Thoracic aorta (tissue), 2 donors: ENCODE measurements at places on chromosomes 12 and 14.

GRCh38 chr12:47557386-47557785, 148.4 kb downstream of the RPAP3 start:
- DNase-seq, result no peak

DNA sequence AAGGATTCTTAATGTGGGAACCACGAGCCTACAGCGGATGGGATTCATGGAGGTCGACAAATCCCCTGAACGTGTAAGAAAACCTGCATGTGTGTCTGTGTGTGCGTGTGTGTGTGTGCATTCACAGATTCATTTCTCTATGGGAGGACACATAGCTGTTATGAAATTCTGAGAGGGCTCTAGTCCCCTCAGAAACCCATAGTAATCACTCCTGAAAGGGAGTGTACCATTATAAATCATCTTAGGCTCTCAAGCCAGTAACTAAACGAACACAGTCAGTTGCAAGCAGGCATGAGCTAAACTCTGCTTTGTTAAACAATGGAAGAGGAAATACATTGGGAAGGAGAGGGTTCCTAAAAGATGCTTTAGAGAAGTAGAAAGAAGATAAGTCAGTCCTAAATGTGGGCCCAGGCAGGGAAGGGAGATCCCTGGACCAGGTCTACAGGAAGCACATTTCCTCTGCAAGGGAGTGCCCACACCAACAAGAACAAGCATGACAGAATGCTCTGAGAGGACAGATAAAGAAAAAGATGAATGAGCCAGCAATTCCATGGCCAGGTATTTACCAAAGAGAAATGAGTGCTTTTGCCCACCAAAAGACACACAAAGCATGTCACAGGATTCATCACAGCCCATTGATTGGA, 91.3 kb downstream of the ITPR2 start:
- DNase-seq, result no peak

- DNase-seq, result no peak
These were observed 284.4 kb upstream of the CRY1 start for GRCh38 chr12:107377596-107378385.

- DNase-seq, result no peak
These were observed 31.9 kb upstream of the RAP1B start for GRCh38 chr12:68578765-68579164.

GRCh38 chr14:71410578-71411284, 503.5 kb downstream of the PCNX1 start:
- DNase-seq, result no peak

GRCh38 chr14:105817971-105818711, 291.8 kb downstream of the TMEM121 start:
- no peak for DNase-seq

DNA sequence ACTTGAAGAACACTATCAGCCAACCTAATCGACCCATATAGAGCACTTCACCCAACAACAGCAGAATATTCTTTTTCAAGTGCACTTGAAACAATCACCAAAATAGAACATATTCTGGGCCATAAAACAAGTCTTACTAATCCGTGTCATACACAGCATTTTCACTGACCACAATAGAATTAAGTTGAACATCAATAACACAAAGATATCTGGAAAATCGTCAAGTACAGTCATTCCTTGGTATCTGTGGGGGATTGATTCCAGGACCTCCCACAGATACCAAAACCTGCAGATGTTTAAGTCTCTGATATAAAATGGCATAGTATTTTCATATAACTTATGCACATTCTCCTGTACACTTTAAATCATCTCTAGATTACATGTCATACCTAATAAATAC, 295.7 kb downstream of the BCL11B start:
- no peak for DNase-seq

DNA sequence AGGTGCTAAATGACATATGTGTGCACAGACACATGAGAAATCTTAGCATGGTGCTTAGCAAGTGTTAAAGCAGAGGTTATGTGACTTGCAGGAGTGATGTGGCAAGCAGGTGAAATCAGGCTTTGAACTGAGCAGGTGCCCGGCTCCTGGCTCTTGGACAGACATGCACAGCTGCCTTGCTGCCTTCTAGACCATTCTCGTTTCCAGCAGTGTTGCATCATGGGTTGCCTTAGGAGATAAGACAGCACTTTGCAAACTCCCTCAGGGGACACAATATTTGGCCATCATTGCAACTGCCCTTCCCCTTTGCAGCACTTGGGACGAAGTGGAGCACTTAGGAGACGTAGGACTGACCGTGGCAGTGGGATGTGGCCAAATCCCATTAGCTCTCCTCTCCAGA, 17.2 kb upstream of the GSC start:
- DNase-seq, result no peak

- DNase-seq, result no peak
These were observed 33.9 kb downstream of the ARF6 start for GRCh38 chr14:49926803-49927202.

DNA sequence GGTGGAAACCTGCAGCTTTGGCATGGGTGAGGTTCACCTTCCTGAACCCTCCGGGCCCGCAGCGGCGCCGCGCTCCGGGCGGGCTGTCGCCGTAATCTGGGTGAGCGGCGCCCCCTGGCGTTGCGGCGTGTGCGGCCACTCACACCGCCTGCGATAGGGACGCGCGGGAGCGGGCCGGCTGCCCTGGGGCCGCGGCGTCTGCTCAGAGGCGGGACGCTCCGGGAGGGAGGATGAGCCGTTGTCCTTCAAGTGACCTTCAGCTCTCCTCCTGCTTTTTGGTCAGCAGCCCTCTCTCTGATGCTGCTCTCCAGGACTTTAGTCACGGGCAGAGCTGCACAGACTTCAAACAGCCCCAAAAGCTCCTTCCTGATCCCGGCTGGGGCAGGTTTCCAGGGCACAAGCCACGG, 211.7 kb upstream of the FKBP4 start:
- DNase-seq, result no peak

DNA sequence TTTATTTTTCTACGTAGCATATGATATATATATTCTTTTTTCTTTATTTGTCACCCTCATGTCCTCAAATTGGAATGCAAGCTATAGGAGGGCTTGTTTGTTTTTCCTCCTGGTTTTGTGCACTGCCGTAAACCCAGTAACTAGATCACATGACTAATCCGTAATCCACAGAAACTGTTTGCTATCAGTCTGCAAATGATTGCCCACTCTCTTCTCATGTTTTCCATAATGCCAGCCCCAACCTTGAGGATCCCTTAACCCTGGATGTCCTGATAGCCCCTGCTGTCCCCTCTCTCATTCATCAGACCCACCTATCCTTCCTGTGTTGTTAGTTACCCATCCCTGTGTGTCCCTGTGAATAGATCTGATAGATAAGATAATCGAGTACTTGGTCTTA, 94.0 kb downstream of the TSPAN9 start:
- DNase-seq, result no peak

- no peak for DNase-seq
These were observed 3.8 kb downstream of the DCN start for GRCh38 chr12:91178781-91179180.

GRCh38 chr12:121330195-121330594, 22.0 kb downstream of the ANAPC5 start:
- DNase-seq, result no peak

DNA sequence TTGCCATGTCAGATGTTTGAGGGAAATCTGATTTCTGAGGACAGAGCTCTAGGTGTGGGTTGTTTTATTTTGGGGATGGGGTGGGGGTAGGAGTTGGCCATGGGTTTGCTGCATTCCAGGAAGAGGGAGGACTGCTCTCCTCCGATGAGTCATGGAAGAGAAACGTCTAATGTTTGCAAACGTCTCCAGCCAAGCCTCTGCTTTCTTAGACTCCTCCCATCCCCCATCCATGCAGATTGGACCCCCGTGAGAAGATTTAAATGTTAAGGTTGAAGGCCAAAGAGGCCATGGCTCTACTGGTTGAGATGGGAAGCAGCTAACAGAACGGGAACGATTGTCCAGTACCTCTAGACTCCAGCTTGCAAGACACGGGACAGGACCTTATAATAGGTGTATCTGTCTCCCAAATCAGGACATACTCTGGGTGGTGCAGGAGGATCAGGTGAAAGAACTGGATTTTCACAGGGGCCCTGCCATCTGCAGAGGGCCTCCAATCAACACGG, 11.4 kb upstream of the ATP2A2 start:
- DNase-seq, result no peak

DNA sequence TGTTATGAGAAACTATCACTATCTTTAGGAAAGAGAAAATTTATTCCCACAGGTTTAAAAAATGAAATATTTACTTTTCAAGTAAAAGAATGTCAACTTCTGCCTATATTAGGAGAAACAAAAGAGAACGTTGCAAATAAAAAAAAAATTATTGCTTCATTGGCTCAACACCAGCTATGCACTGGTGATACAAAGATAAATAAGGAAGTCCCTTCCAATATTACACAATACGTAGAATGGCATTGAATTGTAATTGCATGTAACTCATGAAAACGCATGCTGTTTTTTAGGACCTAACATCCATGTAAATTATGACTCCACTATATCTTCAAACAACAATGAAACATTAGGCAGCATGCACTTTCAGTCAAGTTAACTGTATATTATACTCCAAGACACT, 56.4 kb upstream of the RERGL start:
- DNase-seq, result no peak

- no peak for DNase-seq
These were observed 4.0 kb upstream of the TESPA1 start for GRCh38 chr12:54988402-54989054.

DNA sequence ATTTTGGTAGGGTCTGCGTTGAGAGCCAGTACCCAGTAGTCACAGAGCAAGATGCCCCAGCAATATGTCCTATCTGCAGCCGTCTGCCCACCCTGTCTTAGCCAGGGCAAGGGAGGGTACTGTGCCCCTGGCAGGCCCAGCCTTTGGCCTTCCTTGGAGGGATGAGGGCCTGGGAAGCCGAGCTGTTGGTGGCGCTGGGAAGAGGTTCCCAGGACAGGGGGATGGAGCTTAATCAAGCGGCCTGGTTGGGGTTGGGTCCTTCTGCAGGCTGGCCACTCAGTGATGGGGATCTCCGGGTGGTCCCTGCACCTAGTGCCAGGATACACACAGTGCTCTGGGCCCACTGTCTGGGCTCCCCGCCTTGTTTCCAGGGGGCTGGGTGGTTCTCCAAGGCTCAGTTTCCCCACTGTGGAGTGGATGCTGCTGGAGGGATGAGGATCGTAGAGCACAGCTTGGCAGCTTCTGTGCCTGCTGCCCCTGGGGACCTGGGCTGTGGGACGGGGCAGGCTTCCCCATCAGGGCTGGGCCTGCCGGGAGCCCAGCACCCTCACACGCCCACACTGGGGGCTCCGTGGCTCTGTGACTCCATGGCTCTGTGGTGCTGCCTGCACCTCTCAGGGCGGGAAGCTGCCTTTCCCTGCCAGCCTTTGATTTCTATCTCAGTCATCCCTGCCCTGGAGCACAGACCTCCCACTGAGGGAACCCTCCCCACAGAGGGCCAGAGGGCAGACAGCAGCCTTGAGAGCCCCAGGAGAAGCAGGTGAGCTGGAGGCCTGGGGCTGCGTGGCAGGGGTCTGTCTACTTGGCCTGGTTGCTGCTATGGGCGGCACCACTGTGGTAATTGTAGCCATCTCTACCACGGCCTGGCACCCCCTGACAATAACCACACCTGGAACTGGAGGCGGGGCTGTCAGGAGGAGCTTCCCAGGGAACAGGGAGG, 357.0 kb downstream of the TMEM121 start:
- no peak for DNase-seq

- DNase-seq, result no peak
These were observed 7.2 kb upstream of the RACGAP1 start for GRCh38 chr12:50032515-50032853.

DNA sequence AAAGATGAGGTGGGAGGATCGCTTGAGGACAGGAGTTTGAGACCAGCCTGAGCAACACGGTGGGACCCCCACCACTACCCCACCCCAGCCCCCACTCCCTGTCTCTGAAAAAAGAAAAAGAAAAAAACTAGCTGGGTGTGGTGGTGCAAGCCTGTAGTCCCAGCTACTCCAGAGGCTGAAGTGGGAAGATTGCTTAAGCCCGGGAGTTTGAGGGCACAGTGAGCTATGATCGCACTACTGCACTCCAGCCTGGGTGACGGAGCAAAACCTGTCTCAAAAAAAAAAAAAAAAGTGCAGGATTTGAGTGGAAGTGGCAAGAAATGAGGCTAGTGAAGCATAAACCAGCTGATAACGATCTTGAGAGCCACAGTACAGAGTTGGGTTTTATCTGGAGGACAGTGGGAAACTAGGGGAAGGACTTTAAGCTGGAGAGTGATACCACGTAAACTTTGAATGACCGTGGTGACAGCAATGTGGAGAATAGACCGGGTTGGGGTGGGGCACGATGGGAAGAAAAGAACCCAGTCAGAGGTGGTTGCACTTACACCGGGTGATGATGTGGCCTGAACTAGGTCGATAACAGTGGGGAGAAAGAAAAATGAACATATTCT, 85.3 kb downstream of the TMEM260 start:
- no peak for DNase-seq

DNA sequence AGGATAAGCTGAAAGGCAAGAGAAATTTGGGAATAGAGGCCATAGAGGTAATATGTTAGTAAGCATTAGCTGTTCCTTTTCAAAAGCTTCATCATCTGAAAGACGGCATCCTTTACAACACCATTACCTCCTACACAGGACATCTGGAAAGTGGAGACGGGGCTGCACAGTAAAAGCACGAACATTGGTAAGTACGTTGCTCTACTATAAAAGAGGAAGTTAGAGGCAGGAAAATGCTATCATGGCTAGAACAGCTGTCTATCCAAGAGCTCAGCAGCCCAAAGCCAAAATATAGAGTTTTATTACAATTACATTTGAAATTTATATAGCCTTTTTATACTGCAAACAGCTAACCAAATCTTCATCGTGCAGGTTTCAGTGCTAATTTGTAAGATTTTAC, 172.3 kb upstream of the GRIP1 start:
- no peak for DNase-seq

GRCh38 chr12:7375145-7375543, 68.8 kb downstream of the CD163L1 start:
- DNase-seq, result no peak

GRCh38 chr12:132825861-132826260, 2.8 kb downstream of the GOLGA3 start:
- DNase-seq, result no peak

DNA sequence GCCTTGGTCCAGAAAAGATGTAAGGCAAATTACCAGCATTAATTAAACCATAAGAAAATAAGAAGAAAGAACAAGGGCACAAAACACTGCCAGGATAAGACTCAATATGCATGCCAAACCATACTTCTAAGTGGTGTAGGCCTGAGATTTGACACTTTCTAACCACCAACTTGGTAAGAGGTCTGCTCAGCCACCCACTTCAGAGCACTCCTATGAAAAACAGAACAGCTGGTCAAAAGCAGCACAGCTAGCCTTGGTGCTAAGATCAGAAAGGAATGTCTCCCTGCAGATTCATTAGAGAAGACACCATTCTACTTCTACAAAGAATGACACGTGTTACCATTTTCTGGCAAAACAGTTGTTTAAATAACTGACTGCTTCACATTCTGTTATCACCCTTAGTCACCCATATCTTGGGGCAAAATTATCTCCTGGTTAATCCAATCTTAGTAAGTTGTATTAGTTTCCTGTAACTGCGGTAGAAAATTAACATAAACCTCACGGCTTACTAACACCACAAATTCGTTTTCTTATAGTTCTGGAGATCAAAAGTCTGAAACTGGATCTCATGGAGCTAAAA, 13.2 kb downstream of the RPS6KA5 start:
- no peak for DNase-seq
